ENCODE measurements at places on chromosomes 5 and 9. TPM values are rescaled to one million over a fixed set of nuclear protein-coding genes. Genes with fewer than 3 reads are reported as not detected.

DNA sequence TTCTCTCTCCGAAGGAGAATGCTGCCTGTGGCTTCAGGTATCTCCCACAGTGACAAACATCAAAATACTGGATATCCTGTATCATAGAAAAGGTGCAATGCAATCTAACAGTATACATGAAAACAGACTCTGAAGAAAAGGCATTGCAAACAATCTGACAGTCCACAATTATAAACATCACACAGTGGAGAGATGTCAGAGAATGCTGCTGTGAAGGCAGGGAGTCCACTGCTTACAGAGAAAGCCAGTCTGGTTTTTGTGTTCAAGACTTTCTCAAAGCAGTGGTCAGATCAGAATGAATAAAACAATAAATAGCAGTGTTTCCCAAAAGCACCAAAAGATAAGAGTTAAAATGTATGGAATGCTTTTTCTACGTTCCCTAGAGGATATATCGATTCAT lies 28.7 kb downstream of the TTC23L start:
- H3K4me3 ChIP-seq = no peak overlapping the region
- no peaks in the 10 kb centered on the region for H3K27me3 ChIP-seq
- no peak overlapping the region for H3K27ac ChIP-seq
- no peaks in the 10 kb centered on the region for H3K36me3 ChIP-seq
- no peak for DNase-seq

DNA sequence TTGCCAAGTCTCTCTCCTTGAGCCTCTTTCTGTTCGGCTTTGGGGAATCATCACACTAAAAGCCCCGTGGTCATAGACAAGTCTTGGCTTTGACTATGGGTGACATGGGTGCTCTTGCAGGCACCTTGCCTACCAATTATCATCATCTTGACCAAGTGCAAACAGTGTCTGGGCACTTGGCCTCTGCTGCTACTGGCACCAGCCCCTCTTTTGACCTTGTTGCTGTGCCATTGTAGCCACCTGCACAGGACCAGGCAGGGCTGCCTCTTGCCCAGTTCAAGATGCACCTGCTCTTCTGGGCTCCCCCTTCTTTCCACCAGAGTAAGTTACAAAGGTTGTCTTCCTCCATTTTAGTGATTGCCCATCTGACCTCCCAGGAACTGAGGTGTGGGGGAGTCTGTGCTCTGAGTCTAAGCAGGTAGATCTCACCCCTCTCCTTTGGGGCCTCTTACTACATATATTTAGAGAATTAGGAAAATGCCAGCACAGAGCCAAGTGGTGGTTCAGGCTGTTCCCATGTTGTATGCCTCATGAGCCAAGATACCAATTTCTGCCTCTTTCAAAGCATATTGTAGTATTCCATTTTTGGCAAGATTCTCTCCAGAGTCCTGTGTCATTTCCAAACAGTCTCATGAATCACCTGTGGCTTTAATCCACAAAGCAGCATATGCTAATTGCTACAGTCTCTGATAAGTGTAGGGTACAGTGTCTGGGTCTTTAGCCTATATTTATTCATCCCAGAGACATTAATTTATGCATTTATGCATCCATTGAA lies 142.9 kb upstream of the DAP start:
- H3K36me3 ChIP-seq = no peaks in the 10 kb centered on the region
- H3K27ac ChIP-seq = no peak overlapping the region
- peaks cover 20% of the 10 kb centered on the region for H3K27me3 ChIP-seq
- no peak for DNase-seq

GRCh38 chr5:141734501-141735229 lies 52.6 kb upstream of the ARAP3 start:
- no peaks in the 10 kb centered on the region for H3K4me1 ChIP-seq
- no peak overlapping the region for H3K27ac ChIP-seq
- DNase-seq = peak; percentile 88

- H3K4me1 ChIP-seq = no peaks in the 10 kb centered on the region
- H3K27ac ChIP-seq = no peak overlapping the region
- H3K4me3 ChIP-seq = no peak overlapping the region
- no peaks in the 10 kb centered on the region for H3K27me3 ChIP-seq
Observed at GRCh38 chr5:89613222-89613956, 730.4 kb upstream of the MEF2C start.

- DNase-seq = no peak
- H3K36me3 ChIP-seq = peaks cover 16% of the 10 kb centered on the region
- H3K27me3 ChIP-seq = peaks cover 2% of the 10 kb centered on the region
- H3K27ac ChIP-seq = no peak overlapping the region
- H3K4me1 ChIP-seq = peaks cover 43% of the 10 kb centered on the region
Observed at GRCh38 chr9:16413509-16414016, 456.9 kb downstream of the BNC2 start.

GRCh38 chr5:134590992-134591659 lies 41.5 kb downstream of the SAR1B start:
- H3K27ac ChIP-seq = no peak overlapping the region
- peaks cover 3% of the 10 kb centered on the region for H3K27me3 ChIP-seq
- H3K4me3 ChIP-seq = no peak overlapping the region

DNA sequence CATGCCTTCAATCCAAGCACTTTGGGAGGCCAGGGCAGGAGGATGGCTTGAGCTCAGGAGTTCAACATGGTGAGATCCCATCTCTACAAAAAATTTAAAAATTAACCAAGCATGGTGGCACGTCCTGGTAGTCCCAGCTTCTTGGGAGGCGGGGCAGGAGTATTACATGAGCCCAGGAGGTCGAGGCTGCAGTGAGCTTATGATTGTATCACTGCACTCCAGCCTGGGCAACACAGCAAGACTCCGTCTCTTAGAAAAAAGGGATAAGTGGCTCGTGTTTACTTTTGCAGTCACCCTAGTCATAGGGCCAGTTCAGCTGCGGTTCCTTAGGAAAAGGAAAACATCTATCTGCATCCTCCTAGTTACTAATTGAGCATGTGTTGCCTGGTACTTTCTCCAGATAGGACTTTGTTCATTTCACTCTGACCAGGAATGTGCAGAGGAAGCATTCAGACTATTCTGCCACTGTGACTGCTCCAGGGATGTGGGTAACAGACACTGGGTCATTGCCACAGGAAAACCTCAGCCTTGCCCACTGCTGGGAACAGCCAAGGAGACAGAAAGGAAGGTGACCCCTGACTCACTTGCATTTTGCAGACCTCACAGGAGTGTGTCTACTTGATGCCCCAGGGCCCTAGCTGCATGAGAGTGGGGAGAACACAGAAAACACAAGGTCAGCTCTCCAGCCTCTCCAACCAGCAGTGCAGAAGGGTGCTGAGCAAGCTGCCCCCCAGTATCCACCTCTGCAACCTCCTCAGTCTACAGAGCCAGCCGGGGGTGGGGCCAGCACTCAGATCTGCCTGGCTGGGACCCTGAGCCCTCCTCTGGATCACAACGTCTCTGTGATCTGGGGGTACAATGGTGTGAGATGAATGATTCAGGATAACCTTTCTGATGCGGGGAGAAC lies 33.9 kb upstream of the ALDH1B1 start:
- no peaks in the 10 kb centered on the region for H3K36me3 ChIP-seq
- H3K4me1 ChIP-seq = peaks cover 60% of the 10 kb centered on the region
- DNase-seq = no peak
- H3K27me3 ChIP-seq = no peaks in the 10 kb centered on the region

Gene TRAF2
- total RNA-seq = 12.2 TPM

- DNase-seq = no peak
- no peaks in the 10 kb centered on the region for H3K27me3 ChIP-seq
- no peak overlapping the region for H3K4me3 ChIP-seq
- H3K4me1 ChIP-seq = peaks cover 50% of the 10 kb centered on the region
Observed at GRCh38 chr5:9438596-9439354, 107.1 kb downstream of the SEMA5A start.

DNA sequence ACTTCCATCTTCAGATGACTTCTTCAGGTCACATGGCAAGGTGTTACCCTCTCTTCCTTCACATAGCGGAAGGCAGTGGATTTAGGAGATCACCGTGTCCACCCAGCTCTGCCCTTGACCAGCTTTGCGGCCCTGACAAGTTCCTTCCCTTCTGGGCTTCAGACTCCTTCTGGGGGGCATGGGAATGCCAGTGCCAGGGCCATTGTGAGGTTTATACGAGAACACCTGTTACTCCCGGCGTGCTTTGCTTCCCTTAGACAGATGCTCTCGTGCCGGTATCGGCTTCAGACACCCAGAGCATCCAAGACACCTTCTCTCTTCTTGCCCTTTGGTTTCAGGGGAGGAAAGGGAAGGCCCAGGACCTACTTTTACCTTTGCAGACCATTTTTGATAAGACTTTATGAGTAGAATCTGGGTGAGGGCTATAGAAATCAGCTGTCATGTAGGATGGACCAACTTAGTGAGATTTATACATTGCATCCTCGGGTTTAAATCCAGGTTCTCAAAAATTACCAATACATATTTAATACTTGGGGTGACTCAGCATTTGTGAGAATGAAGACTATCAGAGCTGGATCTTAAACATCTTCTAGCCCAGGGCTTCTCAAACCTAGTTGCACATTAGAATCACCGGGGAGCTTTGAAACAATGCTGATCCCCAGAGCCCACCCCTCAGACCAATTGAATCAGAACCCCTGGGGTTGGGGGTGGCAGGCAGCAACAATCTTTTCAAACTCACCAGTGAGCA lies 138.2 kb downstream of the MVB12B start:
- H3K27me3 ChIP-seq = no peaks in the 10 kb centered on the region
- no peak for DNase-seq
- H3K4me3 ChIP-seq = no peak overlapping the region
- no peaks in the 10 kb centered on the region for H3K4me1 ChIP-seq
- peaks cover 12% of the 10 kb centered on the region for H3K36me3 ChIP-seq

DNA sequence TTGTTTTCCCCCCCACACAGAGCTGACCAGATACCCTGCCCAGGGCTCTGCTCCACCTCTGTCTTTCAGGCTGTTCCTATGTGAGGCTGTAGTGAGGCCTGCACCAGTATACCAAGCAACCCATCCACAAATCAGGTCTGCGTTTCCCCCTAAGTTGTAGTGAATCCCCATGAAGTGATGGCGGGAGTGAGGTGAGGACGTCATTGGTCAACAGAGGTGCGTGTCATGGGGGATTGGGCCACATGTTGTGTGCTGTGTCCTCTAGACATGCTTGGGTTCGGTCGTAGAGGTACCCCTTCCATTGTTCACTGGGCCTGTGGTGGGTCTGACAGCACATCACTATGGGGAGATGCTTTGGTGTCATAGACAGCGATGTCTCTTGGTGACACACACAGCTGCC lies 184.6 kb downstream of the CACNA1B start:
- H3K27ac ChIP-seq = no peak overlapping the region
- H3K4me3 ChIP-seq = no peak overlapping the region
- no peaks in the 10 kb centered on the region for H3K36me3 ChIP-seq
- no peaks in the 10 kb centered on the region for H3K4me1 ChIP-seq
- H3K27me3 ChIP-seq = peaks cover 4% of the 10 kb centered on the region
- DNase-seq = no peak

GRCh38 chr5:95827892-95828246 lies 5.3 kb upstream of the GLRX start:
- H3K4me3 ChIP-seq = no peak overlapping the region
- DNase-seq = no peak

Measured in osteocyte (in vitro differentiated cells).